ENCODE measurements at places on chromosomes 1 and 21.
A peak's percentile ranks its signal among the peaks of the same experiment; 100 is the strongest.

DNA sequence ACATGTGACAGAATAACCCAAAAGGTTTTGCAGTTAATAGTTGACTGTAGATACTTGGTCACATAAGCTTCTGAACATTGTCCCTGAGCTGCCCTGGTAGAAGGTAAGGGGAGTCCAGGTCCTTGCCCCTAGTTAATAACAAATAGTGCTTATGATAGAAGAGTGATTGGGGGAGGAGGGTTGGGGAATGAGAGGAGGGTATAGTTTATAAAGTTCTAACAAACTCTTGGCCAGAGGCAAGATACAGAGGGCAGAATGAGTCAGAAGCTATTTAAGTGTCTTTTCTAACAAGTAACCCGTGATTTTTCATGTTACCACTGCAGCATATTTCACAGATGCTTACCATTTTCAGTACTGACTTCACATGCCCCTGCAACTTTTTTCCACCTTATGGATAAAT lies 26.7 kb upstream of the MYOCOS start:
- no peak for DNase-seq

GRCh38 chr1:117014209-117014608 lies 12.6 kb downstream of the CD101 start:
- no peak for DNase-seq

DNA sequence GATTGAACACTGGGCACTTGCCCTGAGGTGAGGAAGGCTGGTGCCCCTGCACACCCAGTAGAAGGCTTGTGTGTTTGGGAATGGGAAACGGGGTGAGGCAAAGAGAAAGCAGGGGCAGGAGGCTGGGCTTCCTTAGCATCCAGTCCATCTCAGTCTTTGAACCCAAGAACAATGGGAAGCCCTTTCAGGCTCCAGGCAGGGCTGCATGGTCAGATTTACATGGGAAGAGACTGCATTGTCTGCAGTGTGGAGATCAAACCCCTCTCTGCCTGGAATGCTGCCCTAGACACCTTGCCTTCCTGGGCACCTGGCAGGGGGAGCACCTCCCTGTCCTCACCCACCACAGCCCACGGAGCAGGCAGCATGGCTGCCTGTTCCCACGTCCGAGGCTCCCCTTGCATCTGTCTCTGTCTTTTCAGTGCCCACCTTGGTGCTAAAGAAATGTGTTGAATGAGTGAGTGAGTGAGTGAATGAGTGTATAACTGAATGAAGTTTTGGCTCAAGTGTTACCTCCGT lies 268.5 kb downstream of the GRIK3 start:
- DNase-seq = no peak

DNA sequence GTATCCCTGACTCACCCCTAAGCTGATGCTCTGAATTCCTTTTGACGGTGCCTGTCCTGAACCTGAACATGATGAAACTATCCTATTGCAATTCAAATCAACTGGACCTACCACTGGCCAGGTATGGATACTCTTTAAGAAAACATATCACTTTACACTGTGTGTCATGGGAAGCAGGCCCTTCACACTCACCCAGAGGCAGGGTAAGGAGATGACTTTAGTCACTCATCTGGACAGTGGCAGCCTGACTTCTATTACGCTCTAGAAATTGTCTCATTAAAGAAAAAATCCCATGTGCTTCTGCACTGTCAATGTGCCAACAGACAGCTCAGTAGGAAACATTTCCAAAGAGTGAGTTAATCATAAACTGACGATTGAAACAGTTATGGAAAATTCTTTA lies 94.3 kb downstream of the VAV3 start:
- no peak for DNase-seq

DNA sequence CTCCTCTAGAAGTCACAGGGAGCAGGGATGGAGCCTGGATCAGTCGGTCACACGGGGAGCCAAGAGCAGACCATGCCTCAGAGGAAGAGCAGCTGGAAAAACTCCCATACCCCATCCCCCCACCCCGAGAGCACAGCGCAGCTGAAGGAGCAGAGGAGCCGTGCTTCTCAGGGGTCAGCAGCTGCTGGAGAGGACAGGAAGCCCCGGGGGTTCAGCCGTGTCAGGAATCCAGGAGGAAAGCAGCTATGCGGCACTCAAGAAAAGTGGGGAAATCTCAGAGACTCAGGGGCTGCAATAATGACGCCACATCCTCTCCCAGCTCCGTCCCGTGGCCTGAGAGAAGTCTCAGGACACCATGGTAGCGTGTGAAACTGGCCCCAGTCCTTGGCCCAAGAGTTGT lies 102.3 kb downstream of the NPHP4 start:
- DNase-seq = no peak

- no peak for DNase-seq
Measured at GRCh38 chr1:29673669-29674626, 437.6 kb downstream of the PTPRU start.

GRCh38 chr1:44670751-44671640 lies 3.3 kb downstream of the TMEM53 start:
- no peak for DNase-seq

DNA sequence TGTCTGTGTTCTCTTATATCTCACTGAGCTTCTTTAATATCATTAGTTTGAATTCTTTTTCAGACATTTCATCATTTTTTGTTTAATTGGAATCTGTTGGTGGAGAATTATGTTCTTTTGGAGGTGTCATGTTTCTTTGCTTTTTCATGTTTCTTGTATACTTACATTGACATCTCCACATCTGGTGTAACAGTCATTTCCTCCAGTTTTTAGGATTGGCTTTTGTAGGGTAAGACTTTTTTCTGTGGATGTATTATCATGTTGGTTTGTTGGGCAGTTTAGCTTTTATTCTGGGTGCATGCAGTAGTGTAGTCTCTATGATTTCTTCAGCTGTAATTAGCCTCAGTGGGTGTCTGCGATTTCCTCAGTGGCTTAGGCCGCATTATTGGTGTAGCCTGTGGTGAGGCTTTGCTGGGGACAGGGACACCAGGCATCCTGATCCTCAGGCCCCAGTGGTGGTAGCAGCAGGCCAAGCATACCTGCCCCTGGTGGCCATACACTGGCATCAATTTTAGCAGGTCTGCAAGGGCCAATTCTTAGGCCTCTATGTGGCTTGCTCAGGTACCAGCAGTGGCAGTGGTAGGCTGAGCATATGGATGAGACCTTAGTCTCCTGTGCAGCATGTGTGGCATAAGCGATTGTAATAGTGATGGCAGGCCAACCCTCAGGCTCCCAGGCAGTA lies 77.6 kb upstream of the SAMD13 start:
- no peak for DNase-seq

DNA sequence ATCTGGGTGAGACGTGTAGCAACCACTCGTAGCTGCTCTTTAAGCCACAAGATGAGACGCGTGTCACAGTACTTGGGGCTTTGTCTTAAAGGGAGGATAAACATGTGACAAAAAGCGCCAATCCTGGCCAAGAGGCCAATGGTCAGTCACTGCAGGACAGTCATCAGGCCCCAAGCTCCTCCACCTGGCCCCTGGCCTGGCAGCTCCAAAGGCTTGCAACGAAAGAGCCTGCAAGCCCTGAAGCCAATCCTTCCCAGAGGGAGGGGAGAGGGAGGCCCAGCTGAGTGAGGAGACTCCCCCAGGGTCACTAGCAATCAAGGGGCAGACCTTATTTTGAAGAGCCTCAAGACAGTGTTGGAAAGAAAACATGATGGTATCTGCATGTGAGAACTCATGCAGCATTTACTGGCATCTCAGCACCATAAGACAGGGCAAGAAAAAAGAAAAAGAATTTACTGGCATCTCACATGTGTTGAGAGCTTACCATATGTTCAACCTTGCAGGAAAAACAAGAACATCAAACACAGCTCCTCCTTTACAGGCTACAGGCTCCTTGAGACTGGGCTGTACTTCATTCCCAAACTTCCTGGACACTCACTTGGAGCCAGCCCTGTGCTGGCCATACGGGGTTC lies 11.4 kb downstream of the GLIS1 start:
- no peak for DNase-seq

DNA sequence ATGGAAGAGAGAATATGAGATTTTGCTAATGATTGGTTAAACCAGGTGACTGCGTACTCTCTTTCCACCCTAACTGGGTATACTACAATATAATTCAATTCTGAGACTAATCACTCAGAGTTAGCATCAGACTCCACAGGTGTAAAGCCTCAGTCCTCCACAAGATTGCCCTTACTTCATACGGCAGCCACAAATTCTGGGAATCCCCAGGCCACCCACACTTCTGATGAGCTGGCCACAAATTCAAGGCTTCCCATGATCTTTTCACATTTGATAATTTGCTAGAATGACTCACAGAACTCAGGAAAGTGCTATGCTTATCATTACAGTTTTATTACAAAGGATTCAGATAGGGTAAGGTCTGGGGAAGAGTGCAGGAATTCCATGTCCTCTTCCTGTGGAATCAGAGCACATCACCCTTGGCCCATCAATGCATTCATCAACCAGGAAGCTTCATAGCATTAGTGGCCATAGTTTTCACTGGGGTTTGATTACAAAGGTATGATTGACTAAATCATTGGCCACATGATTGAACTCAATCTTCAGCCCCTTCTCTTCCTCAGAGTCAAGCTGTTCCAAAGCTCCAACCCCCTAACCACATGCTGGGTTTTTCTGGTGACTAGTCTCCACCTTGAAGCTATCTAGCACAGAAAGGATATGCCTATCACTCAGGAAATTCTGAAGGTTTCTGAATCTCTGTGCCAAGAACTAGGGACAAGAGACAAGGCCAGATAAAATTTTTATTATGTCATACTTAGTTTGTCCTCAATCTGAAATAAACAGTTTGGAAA lies 131.7 kb downstream of the HHIPL2 start:
- DNase-seq = no peak

DNA sequence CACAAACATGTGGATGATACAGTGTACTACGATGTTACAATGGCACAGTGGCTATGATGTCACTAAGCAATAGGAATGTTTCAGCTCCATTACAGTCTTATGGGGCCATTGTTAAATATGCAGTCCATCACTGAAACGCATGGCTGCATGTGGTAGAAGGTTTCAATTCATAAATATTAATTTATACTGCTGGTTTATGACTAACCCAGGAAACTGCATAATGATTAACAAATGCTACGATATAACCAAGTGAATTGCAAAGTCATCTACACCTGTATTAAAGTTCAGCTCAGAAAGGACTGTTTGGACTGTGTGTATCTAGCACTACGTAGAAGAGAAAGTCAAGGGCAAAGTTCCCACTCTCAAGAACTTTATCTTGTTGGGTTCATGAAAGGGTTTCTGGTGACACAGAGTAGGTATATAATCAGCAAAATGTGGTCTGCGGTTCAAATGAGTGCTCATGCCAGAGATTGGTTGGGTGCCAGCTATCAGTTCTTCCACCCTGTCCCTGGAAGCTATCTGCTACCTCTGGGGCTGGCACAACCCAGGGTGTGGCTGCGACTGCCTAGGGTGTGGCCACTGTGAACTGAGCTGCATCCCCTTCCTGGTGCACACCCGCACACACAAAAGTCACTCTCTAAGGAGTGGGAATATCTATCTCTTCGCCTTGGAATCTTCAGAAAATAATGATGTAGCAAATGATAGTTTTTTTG lies 14.8 kb downstream of the MGST3 start:
- DNase-seq = no peak

- DNase-seq = no peak
Measured at GRCh38 chr1:184035719-184036516, 1.6 kb downstream of the COLGALT2 start.

DNA sequence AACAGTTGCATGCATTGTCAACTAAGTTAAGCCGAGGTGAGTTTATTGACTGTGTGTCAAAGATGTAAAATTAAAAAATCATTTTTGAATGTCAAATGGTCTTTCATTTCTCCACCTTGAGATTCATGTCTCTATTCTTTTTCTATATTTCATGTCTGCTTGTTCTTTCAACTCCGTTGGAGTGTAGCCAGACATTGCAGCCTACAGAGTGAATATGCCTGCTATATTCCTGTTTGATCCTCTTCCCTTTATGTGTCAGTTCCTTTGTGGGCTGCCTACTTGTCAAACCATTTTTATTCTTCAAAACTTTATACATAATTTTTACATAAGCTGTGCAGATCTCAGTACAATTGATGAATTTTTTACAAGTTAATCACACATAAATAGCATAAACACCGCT lies 1325.8 kb upstream of the PRMT6 start:
- DNase-seq = no peak

DNA sequence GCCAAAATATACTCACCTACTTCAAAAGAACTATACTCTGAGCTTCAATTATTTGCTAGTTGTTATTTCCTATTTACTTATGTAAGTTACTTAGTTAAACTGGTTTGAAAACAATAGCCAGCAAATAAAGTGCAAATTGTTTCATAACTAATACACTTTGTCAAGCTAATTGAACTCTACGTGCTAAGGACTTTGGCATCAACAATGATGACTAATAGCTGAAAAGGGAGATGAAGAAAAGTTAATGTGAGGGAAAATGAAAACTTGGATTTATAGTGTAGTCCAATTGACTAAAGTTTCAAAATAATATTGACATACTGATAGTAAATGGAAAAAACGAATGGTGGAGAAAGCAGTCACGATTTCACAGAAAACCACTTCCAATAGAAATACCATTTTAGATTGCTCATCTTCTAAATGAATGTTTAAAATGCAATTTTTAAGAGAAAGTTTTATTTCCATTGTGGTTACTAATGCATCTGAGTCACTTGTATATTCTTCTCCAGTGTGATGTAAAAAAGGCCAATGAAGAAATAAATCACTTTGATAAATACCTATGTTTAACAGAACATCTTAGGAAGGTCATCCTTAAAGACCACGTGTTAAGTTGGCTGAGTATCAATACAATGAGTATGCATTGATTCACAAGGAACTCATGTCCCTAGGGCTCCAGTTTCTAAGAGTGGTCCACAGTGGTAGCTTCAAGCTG lies 455.2 kb downstream of the LTN1 start:
- no peak for DNase-seq

DNA sequence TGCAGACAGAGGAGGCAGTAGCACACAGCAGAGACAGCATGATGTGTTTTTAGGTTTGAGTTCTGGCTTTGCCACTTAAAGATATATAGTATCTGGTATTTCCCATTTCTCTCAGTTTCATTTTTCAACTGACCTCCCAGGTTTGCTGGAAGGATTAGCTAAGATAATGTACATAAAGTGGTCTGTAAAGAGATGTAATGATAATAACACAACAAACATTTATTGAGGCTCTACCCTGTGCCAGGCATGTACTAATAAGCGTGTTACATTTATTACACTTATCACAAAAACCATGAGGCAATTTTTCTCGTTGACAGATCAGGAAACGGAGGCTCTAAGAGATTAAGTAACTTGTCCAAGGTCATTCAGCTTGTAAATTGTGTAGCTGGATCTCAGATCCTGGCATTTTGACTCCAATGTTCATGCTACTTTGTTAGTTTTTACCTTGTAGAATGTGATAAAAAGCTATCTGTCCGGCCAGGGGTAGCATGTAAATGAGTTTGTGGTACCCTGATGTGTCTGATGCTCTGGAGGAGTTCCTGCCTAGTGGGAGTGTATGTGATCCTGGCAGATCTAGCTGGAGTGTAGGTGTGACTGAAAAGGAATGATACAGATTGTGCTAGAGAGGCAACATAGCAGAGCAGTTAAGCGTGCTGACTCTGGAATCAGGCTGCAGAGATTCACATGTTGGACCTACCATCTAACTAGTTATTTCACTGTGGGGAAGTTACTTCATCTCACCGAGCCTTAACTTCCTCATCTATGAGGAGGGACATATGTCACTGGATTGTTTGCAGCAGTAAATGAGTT lies 146.6 kb downstream of the VPS13D start:
- DNase-seq = peak; percentile 35

- DNase-seq = peak; percentile 94
Measured at GRCh38 chr1:147599362-147600118, 58.2 kb downstream of the BCL9 start.

- peak; percentile 75 for DNase-seq
Measured at GRCh38 chr1:185566995-185567394, 167.2 kb upstream of the HMCN1 start.

GRCh38 chr21:35436899-35437298 lies 387.8 kb upstream of the RUNX1 start:
- DNase-seq = no peak

- no peak for DNase-seq
Measured at GRCh38 chr1:30698401-30698981, 24.9 kb downstream of the MATN1 start.

Data from NB4 (cell line).